ENCODE measurements at places on chromosomes 5 and 9.

DNA sequence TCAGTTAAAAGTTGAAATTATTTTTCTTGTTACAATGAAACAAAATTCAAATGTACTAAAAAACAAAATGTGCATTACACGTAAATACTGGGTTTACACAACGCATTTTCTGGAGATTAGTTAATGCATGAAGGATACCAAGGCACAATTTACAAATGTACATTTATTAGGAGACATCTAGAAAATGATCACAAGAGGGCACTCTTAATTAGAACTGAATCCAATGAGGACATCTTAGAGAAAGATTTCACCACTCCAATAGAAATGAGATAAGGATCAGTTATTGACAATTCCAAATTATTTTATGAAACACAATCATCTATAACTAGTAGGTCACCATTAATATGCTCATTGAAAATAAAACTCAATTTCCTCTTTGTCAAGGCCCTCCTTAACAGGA lies 36.6 kb upstream of the CDH12 start:
- DNase-seq: no peak

GRCh38 chr5:73176250-73176649 lies 3.3 kb downstream of the TMEM174 start:
- no peak for DNase-seq

GRCh38 chr9:36450110-36450732 lies 50.2 kb upstream of the RNF38 start:
- DNase-seq: peak; percentile 3

GRCh38 chr5:111301264-111301663 lies 77.1 kb downstream of the CAMK4 start:
- no peak for DNase-seq

GRCh38 chr9:128987805-128988204 lies 40.3 kb downstream of the NUP188 start:
- DNase-seq: no peak

DNA sequence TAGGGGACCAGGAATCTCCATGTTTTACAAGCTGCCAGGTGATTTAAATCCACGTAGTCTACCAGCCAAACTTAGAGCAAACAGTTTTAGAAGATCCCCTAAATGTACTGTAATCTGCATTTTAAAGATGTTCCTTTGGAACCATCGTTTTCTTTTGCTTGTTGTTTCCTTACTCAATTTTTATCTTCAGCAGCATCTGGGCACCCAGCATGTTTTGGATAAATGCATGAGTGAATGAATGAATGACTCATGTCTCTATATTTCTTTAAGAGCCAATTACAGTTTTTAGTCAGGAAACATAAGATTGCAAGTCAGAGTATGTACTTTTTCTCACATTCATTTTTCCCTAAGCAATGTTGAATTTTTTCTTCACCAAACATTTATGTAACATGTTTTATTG lies 123.0 kb downstream of the HACD4 start:
- DNase-seq: no peak

- DNase-seq: no peak
Measured at GRCh38 chr5:72177538-72177937, 70.3 kb downstream of the MAP1B start.

DNA sequence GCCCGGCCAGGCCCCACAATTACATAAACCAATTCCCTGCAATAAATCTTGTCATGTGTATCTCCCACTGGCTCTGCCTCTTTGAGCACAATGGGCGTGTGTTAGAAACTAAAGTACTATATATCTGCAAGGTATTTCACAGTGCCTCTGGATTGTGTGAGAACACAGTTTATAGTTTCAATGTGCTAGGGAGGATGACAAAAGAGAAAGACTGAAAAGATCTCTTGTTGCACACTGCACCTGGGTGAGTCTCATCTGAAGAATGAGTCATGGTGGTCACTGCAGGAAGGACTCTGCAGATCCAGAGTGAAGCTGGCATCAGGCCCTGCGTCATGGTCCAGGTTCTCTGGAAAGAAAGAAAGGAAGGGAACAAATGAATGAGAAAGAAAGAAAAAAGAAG lies 20.7 kb upstream of the CTSV start:
- DNase-seq: no peak

DNA sequence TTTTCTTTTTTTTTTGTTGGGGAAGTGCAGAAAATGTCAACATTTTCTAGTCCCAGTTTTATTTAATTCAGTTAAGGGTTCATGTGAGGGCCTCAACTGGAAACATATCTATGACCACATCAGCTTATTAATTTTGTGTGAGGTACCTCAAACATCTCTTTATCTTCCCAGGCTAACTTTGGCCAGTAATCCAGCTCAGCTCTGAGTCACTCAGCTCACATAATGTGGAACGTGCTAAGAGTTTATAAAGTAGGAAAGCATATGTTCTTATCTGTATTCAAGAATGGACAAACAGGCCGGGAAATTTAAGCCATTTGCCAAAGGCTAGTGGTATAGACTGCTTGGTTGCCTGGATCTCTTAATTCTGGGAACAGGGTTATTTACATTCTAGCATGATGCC lies 118.4 kb downstream of the INSYN2B start:
- no peak for DNase-seq

DNA sequence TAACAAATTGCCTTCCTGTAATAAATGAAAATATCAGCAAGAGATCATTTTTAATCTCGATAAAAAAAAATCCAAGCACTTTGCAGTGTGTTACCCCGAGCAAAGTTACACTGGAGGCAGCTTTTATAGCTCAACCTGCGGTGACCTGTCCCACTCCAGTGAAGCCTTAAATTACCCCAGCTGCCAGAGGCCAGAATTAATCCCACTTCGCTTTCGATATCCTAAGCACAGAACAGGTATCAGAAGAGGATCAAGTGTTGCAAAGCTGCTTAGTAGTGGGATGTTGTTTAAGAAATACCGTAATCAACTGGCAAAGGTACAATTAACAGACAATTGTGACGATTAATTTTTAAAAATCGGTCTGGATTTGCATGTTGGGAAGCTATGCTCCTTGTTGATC lies 314.0 kb downstream of the AGTPBP1 start:
- no peak for DNase-seq

- no peak for DNase-seq
Measured at GRCh38 chr5:147901599-147902039, 4.7 kb downstream of the C5orf46 start.

DNA sequence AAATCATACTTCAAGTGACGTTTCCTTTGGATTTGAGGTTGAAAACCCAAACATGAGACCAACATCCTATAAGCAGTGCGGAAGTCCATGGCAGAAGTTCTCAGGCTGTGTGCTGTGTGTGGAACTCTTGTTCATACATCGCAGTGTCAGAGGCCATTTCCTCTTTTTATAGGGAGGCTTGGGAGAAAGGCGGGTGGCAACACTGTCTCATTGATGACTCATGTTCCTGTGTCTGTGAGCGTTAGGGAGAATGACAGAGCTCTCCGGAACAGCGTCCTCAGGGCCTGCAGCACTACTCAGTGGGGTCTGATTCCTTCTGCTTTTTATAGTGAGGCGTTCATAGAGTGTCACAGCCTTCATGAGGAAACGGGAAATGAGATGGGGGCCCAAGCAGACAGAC lies 98.8 kb upstream of the BASP1 start:
- peak; percentile 10 for DNase-seq

GRCh38 chr9:444528-444927 lies 229.9 kb downstream of the DOCK8 start:
- DNase-seq: no peak

GRCh38 chr5:78514427-78515330 lies 133.9 kb downstream of the LHFPL2 start:
- DNase-seq: no peak

DNA sequence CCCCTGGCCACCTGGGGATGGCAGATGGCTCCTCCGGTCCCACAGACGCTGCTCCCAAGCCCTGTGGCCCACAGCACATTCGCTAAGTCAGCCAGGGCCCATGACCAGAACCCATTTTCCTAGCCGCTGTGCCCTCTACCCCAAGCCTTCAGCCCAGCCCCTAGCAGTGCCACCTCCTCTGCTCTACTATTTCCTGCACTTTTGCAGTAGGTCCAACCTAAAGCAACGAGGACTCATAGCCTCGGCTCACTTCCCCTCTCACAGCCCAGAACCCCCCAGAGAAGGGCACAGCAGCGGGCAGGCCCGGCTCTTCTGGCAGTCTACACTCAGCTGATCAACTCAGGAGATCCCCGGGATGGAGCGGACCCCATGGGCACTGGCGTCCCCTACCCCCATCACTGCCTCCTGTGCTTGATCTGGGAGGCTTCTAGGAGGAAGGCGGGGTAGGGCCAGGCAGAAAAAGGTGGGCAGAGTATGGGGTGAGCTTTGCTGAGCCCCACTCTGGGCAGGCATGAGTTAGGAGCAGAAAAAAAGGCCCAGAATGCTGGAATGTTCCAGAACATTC lies 111.2 kb downstream of the ZNF354C start:
- no peak for DNase-seq

DNA sequence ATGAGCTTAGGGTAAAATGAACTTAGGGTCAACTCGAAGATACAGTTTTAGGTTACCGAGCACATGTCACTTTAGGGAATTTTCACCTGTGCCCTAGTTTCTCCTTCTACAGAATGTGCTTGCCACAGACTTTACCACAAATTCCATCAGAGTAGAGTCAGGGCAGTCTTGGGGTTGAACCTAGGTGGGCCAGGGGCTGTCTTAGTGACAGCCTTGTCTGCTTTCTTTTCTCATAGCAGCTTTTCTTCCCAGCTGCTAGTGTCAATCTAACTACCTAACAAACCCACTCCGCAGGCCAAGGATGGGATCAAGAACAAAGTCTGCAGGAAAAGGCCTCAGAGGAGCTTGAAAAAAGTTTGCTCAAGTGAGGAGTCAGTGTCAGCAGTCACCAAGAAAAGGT lies 458.1 kb upstream of the CDH18 start:
- DNase-seq: no peak

GRCh38 chr5:145915970-145916638 lies 20.3 kb upstream of the SH3RF2 start:
- DNase-seq: no peak

All from substantia nigra (tissue), 51 donors.